Liver (tissue), 10 donors: ENCODE measurements at places on chromosomes 3 and 15.

- no peak overlapping the region for H3K27ac ChIP-seq
- no peak overlapping the region for H3K4me3 ChIP-seq
- DNase-seq, result no peak
- no peaks in the 10 kb centered on the region for H3K4me1 ChIP-seq
- H3K36me3 ChIP-seq, result no peaks in the 10 kb centered on the region
These were observed 29.4 kb upstream of the ADCY5 start for GRCh38 chr3:123478314-123478713.

DNA sequence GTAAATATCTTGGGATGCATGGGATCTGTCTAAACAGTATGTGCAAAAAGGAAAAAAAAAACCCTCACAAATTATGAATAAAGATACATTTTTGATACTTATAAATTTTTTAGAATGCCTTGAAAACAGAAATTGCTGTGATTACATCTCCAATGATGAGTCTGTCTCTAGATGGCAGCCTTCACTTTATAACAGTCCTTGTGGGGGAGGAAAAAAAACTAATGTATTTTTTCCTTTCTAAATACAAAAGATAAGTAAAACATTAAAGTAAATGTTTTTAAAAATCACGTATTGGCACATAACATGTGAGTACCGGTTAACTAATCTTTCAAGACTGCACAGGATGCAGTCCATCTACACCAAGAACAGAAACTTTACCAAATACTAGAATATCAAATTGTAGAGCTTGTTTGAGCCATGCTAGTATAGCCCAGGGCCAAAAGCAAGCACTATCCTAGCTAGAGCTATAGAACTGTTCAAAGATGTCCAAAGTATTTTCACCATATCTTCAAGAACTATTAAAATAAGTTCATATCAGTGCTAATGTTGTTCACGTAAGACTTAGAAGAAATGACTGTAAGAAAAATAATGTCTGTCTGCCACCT lies 206.4 kb downstream of the STAG1 start:
- H3K27ac ChIP-seq, result no peak overlapping the region
- H3K36me3 ChIP-seq, result no peaks in the 10 kb centered on the region
- H3K4me1 ChIP-seq, result no peaks in the 10 kb centered on the region
- DNase-seq, result no peak

GRCh38 chr15:70610541-70610940 lies 152.8 kb downstream of the UACA start:
- no peak overlapping the region for H3K27ac ChIP-seq
- no peak for DNase-seq
- H3K4me1 ChIP-seq, result peaks cover 7% of the 10 kb centered on the region
- H3K36me3 ChIP-seq, result no peaks in the 10 kb centered on the region
- H3K4me3 ChIP-seq, result no peak overlapping the region
- no peaks in the 10 kb centered on the region for H3K27me3 ChIP-seq

GRCh38 chr3:53161450-53161819 lies 426 bp downstream of the PRKCD start:
- peak overlapping the region; percentile 70 for H3K27ac ChIP-seq
- no peaks in the 10 kb centered on the region for H3K27me3 ChIP-seq
- peak; percentile 41 for DNase-seq
- H3K4me3 ChIP-seq, result peak overlapping the region; percentile 56
- peaks cover 33% of the 10 kb centered on the region for H3K4me1 ChIP-seq
- no peaks in the 10 kb centered on the region for H3K36me3 ChIP-seq

DNA sequence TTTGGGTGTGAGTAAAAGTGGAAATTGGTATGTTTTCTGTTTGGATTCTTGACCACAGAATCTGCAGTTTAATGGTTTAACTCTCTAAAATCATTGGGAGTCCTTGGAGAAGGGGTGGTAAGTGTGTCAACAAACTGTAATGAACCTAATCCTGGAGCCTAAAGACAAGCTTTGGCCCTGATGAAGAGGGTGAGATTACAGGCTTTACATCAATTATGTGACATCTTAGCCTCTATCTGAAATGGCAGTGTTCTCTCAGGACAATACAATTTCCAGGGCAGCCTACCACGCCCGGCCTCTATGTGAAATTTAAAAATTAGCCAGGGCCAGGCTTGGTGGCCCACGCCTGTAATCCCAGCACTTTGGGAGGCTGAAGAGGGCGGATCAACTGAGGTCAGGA lies 4.3 kb upstream of the PKM start:
- no peaks in the 10 kb centered on the region for H3K27me3 ChIP-seq
- no peak for DNase-seq
- H3K4me1 ChIP-seq, result peaks cover 15% of the 10 kb centered on the region
- H3K27ac ChIP-seq, result no peak overlapping the region
- H3K36me3 ChIP-seq, result no peaks in the 10 kb centered on the region
